ENCODE measurements at places on chromosomes 12 and 14. TPM values are rescaled to one million over a fixed set of nuclear protein-coding genes. Genes with fewer than 3 reads are reported as not detected.
A peak's percentile ranks its signal among the peaks of the same experiment; 100 is the strongest.

- H3K27me3 ChIP-seq: peaks cover 34% of the 10 kb centered on the region
- peaks cover 8% of the 10 kb centered on the region for H3K4me1 ChIP-seq
- no peak overlapping the region for H3K4me3 ChIP-seq
These were observed 86.7 kb downstream of the B4GALNT3 start for GRCh38 chr12:546265-546919.

- no peak overlapping the region for H3K27ac ChIP-seq
- peak; percentile 52 for DNase-seq
- H3K4me1 ChIP-seq: peaks cover 27% of the 10 kb centered on the region
- peak overlapping the region; percentile 58 for H3K4me3 ChIP-seq
- no peaks in the 10 kb centered on the region for H3K36me3 ChIP-seq
- peaks cover 6% of the 10 kb centered on the region for H3K27me3 ChIP-seq
These were observed 990 bp downstream of the FERMT2 start for GRCh38 chr14:52949711-52950409.

DNA sequence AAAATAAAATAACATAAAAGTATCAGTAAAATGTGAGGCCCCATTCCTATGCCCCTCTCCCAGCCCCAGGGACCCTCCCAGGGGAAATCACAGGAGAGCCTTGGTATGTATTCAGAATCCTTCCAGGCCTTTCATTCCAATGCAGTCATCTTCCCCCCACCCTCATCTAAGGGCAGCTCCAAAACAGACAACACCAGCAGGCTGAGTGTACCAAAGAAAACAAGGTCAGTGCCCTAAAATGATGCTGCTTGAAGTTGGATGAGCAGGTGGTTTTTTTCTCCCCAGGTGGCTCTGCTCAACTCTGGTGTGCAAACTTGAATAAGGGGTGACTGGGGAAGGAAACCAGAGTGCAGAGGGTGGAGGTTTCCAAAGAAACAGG is 56.2 kb downstream of the TSPAN9 start:
- H3K27ac ChIP-seq: no peak overlapping the region
- peaks cover 16% of the 10 kb centered on the region for H3K4me1 ChIP-seq
- peaks cover 28% of the 10 kb centered on the region for H3K27me3 ChIP-seq
- H3K4me3 ChIP-seq: no peak overlapping the region
- no peak for DNase-seq
- no peaks in the 10 kb centered on the region for H3K36me3 ChIP-seq

DNA sequence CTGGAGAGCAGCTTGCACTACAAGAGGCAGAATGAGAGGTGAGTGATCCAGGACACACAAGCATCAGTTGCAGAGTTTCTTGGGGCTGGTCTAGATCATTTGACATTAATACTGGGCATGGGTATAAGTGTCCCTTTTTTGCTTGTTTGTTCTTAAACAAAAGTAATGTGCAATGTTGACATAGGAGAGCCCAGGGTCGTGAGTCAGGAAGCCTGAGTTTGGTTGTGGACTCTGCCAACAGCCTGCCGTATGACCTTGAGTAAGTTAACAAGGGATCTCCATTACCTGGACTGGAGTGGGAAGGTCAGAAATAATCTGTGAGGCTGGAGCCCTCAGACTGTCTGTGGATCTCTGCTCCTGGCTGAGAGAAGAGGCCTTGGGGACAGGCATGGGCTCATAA is 170.3 kb downstream of the KCNA5 start:
- no peaks in the 10 kb centered on the region for H3K36me3 ChIP-seq
- H3K4me3 ChIP-seq: no peak overlapping the region
- DNase-seq: no peak
- H3K4me1 ChIP-seq: no peaks in the 10 kb centered on the region
- H3K27me3 ChIP-seq: no peaks in the 10 kb centered on the region

DNA sequence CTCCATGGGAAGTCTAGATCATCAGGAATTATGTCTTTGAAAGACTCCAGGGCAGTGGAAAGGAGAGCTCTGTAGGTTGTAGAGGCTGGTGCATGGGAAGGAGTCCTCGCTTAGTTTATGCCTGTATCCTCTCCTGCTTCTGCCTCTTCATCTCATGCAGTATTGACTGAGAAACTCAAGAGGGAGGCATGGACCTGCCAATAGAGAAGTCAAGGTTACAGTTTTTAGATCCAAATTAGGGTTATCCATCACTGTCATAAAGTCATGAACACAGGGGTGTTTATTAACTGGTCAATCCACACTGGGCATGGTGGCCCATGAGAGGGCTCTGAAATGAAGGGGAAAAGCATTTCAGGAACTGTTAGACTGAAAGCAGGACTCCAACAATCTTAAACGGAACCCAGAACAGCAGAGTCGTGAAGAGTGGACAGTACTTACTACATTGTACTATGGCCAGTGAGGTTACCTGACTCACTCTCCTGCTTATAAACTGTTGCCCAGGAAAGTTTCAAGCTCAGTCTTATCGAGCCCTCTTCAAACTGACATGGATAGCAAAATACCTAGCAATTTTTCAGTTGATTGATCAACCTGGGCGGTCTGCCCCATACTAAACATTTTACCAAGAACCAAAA is 30.1 kb upstream of the DHRS7 start:
- peaks cover 7% of the 10 kb centered on the region for H3K27me3 ChIP-seq
- no peaks in the 10 kb centered on the region for H3K4me1 ChIP-seq
- no peak overlapping the region for H3K4me3 ChIP-seq
- DNase-seq: no peak

TAS2R50 gene
- polyA plus RNA-seq: 0.46 TPM

SMIM41 gene
- 0.12 TPM for polyA plus RNA-seq

HOXC10 gene
- polyA plus RNA-seq: not detected

MGST1 gene
- polyA plus RNA-seq: 0.22 TPM

All from B cell (primary cell).